ENCODE measurements at places on chromosomes 7 and 10. TPM values are rescaled to one million over a fixed set of nuclear protein-coding genes. Genes with fewer than 3 reads are reported as not detected.

The CRPPA gene
- 8.6 TPM for total RNA-seq

The GIMAP6 gene
- 71.0 TPM for total RNA-seq

The TAS2R5 gene
- total RNA-seq = 12.0 TPM

The DHX32 gene
- 25.0 TPM for total RNA-seq

The CNPY1 gene
- total RNA-seq = not detected

The EN2 gene
- total RNA-seq = not detected

The DYNC1I1 gene
- total RNA-seq = 5.6 TPM

The ANKRD30A gene
- not detected for total RNA-seq

The CACNB2 gene
- total RNA-seq = 33.0 TPM

The KAZALD1 gene
- total RNA-seq = 34.6 TPM

The GDF10 gene
- not detected for total RNA-seq

GRCh38 chr10:120940299-120940900, 89.2 kb downstream of the WDR11 start:
- no peak for DNase-seq

GRCh38 chr7:120955577-120956149, 5.1 kb downstream of the ING3 start:
- DNase-seq = no peak

- no peak for DNase-seq
Measured at GRCh38 chr7:69603937-69604494, 5.7 kb downstream of the AUTS2 start.

GRCh38 chr7:141558544-141559183, 7.5 kb downstream of the AGK start:
- no peak for DNase-seq

DNA sequence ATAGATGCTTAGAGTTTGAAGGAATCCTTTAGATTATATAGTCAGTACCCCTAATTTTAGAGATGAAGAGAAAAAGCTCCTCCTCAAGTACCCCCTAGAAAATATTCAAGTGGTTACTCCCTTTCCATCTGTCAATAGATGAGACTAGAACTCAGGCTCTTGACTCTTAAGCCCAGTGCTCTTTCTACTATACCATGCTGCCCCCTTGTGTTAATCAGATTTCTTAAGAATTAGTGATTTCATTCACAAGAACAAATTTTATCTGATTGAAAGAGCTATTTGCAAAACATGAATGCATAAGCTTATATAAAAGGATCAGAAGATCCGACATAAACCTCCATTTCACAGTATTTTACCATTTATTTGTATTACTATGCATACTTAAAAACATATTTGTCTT, 179.3 kb downstream of the TFEC start:
- no peak for DNase-seq

GRCh38 chr10:119826771-119827170, 45.9 kb downstream of the MCMBP start:
- no peak for DNase-seq

GRCh38 chr7:26659121-26659520, 205.3 kb downstream of the SKAP2 start:
- no peak for DNase-seq

GRCh38 chr10:77226452-77226851, 411.2 kb downstream of the KCNMA1 start:
- no peak for DNase-seq

GRCh38 chr7:124801330-124801895, 35.8 kb upstream of the GPR37 start:
- no peak for DNase-seq

DNA sequence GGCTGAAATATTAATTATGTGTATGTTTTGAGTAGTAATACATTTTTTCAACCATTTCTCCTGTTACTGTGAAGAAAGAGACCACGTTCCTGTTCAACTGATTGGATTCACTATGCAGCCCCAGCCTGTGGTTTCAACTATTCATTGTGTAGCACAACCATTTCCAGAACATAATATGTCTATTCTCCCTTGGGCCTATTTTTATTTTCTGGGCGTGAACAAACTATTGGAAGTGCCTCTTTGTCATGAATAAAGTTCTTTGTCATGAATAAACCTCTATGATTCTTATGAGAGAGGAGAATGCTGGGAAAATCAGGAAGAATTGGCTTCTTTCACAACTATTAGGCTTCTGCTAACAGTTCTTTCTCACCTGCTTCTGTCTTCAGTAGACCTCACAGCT, 152.4 kb downstream of the GNAT3 start:
- no peak for DNase-seq

GRCh38 chr10:104452977-104453376, 99.3 kb downstream of the CFAP58 start:
- no peak for DNase-seq

DNA sequence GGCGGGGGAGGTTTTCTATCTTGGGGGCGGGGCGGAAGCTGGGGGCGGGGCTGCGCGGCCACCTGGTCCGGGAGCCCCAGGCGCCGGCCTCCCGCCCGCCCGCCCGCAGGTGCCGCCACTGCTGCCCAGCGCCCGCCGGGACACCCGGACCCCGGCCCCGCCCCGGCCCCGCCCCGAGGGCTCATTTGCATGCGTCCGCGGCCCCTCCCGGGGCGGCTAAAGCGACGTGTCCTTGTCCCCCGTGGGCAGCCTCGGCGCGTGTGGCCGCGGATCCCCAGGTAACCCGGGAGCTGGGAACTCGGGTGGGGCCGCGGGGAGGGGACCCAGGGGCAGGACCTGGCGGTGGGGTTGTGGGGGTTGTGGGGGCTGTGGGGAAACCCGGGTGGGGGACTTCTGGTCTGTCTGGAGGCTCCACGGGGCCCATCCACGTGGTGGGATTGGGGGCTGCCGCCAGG, at the start of gene BHLHA15:
BHLHA15 (plus strand) TSS at position 219 of the 455 bp plus-strand sequence. CDS start 871 bp downstream, outside the sequence.
- DNase-seq = no peak

DNA sequence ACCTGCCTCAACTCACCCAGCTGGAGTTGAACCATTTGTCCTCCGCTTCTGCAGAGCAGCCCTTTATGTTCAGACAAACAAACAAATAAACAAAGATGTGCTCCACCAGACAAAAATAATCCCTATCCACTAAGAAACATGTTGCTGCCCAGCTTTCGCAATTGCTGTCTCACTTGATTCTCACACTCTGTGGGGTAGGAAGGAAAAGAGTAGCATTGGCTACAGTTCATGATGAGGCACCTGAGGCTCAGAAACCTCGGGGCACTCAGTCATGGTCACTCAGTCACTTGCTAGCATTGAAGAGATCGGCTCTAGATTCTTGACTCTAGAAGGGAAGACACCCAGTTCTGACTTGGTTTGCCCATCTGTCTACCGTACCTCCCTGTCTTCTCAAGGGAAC, 88.0 kb upstream of the ZMIZ1 start:
- no peak for DNase-seq

DNA sequence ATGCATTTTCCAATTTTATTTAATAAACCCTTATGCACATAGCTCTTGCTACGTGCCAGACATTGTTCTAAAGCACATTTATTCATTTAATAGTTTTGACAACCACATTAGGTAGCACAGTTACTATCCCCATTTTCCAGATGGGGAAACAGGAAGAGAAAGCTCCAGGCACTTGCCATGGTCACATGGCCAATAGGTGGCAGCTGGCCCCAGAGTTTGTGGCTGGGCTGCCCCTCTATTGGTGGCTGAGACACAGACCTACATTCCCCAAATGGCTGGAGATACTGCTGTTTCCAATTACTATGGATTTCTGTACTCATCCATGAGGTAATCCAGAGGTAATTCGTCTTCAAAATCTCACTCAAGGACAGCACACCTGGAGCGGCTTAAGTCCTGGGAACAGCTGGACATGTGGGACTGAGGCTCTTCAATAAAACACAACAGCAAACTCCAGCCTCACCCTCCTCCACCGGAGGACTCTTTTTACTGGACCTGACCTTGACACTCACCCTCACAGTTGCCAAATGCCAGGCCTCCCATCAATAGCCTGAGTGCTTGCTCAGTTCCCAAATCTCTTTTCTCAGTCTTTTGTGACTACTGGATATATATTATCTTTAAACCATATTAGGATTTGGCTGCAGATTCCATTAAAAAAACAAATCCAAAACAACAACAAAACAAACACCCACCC, 106.1 kb downstream of the CLEC2L start:
- no peak for DNase-seq

DNA sequence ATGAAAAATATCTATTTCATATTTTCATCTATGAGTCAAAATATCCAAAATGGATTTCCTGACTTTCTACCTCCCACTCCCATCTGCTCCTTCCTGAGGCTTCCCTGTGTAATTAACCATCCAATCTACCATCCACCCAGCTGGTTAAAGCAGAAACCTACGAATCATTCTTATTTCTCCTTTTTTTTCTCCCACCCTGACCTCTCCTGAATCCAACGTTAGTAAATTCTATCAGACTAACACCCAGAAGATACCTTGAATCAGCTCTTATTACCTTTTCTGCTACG, 3.7 kb upstream of the LIPF start:
- DNase-seq = no peak

All from uterus (tissue), 4 donors.